CD8-positive, alpha-beta T cell (primary cell): ENCODE measurements at places on chromosomes 4 and X. TPM values are rescaled to one million over a fixed set of nuclear protein-coding genes. Genes with fewer than 3 reads are reported as not detected.

GRCh38 chr4:159369256-159369655 lies 266.4 kb downstream of the RAPGEF2 start:
- DNase-seq, result no peak

DNA sequence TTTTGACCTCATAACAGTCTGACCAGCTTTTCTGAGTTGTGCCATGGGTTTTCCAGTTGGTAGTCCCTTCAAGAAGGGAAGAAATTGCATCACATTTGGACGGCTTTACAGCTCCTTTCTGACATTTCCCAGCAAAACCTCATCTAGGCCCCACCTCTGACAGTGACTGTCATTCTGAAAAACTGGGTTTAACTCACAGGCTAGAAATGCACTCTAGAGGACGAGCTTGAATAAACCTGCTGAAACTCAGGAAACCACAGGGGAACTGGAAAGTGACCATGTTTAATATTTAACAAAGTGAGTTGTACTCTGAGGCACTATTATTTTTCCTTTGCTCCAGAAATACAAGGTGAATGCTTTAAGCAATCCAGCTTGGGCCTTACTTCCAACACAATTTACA lies 434.3 kb upstream of the RASGEF1B start:
- DNase-seq, result no peak

DNA sequence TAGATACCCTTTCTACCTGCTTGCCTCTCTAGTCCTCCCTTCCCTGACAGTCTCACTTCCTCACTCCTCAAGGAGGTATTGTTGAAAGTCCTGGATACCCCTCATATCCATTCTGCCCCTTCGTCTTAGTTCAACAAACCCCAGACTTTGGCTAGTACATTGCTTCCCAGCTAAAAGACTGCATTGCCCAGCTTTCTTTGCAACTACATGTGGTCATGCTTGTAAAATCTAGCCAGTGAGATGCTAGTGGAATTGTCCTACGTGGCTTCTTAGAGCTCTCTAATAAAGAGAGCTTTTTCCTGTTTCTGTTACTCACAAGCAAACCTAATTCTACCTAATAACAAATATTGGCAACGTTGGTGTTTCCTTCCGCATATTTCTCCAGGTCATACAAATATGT lies 237.9 kb upstream of the PSAPL1 start:
- DNase-seq, result no peak

DNA sequence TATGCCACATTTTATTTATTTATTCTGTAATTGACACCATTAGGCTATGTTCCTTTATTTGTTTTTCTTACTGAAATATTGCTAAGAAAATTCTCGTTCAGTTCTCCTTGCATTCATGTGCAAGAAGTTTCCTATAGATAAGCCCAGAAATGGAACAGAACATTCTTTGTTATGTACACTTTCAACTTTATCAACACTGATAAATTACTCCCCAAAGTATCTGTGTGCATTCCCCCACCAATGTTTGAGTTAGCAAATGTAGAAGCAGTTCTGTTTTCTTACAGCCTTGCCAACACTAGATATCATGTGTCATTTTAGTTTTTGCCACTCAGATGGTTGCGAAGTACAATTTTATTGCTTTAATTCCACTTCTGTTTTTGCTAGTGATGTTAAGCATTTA lies 166.4 kb upstream of the NPY2R start:
- DNase-seq, result no peak

DNA sequence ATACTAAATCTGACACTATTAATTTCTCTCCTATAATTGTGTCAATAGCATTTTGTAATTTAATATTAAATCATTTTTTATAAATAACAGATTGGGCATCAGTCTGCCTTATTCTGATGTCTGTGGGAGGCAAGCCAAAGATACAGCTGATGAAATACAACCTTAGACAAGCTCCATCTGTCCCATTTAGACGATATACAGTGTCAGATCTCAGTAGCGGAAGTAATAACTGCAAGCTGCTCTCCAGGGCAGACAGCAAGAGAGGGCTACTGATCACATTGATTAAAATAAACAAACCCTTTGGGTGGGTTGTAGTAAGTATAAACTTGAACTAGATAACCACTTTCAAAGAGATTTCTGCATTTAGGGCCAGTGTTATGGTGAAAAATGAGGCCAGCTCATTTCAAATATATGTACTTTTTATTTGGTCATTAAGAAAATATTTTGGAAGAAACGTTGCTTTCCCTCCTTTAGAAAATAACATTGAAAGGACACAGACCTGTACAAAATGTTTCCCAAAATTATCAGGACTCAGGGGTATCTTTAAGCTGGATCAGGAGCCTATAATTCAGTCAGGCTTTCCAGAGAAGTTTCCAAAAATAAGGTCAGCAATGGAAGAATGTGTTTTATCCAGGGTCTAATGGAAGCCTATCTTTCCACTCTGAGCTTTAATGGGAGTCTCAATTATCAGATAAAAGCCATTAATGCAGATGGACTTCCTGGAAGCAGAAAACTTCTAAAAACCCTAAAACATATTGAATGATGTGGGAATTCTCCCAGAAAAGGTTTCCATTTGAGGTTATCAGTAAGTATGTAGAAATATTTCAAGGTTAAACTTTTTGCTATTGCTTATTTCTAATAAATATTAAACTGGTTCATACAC lies 1028.8 kb upstream of the IGFBP7 start:
- DNase-seq, result no peak

GRCh38 chrX:2345562-2345961 lies 155.2 kb downstream of the DHRSX start:
- no peak for DNase-seq

GRCh38 chr4:95426455-95426854 lies 122.3 kb downstream of the UNC5C start:
- no peak for DNase-seq

GRCh38 chr4:131251321-131251720 lies 1897.8 kb upstream of the PCDH10 start:
- DNase-seq, result no peak

DNA sequence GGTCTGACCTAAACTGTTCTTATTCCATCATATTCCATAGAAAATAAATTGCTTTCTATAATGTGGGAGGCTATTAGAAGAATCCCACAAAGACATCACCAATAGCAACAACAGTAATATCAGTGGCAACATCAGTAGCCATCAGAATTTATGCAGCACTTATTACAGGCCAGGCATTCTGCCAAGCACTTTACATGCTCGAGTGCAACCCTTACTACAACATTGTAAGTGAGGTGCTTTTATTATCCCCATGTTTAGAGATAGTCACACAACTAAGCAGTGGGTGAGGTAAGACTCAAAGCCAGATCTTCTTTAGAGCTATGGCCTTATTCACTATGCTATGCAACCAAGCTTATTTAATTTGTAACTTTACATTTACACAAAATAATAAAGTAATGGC lies 317.1 kb upstream of the BMP3 start:
- no peak for DNase-seq

DNA sequence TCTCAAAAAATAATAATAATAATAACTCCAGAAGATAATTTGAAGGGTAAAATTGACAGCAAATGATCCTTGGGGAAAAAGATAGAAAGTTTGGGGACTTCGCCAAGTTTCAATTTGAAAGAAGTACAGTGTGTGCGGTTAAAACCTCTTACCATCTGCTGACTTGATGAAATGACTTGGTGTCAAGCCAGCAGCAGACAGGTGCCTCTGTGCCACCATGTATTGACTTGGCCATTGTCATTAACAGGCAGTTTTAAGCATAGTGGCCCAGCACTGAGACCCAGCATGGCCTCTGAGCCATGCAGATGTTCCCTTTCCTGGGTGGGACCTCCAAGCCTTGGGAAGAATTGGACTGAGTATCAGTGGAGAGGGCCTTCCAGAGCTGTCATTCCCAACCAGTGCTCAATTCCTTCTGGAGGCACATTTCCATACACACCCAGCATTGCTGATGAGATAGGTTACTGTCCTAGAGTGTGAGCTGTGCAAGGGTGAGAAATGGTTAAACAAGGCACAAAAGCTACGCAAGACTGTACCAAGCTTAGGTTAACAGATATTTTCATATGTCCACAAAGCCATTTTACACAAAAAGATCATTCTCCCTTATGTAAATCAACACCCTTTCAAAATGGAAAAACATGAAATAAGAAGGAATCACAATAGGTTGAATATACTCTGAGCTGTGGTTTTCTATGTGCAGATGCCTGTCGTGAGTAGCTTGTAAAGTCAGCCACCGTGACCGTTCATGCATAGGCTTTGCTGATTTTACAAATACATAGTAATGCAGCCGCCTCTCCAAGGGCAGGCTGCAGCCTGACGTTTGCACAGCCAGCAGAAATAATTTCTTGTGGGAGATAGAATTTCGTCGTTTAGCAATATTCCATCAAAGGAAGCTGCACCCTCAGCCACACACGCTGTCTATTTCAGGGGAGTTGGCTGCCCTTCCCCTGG lies 59.4 kb upstream of the FBXW7 start:
- no peak for DNase-seq

GRCh38 chr4:52780617-52781354 lies 29.6 kb upstream of the ERVMER34-1 start:
- DNase-seq, result no peak

- peak; percentile 84 for DNase-seq
These were observed 545 bp downstream of the DOCK11 start for GRCh38 chrX:118495958-118496762.

DNA sequence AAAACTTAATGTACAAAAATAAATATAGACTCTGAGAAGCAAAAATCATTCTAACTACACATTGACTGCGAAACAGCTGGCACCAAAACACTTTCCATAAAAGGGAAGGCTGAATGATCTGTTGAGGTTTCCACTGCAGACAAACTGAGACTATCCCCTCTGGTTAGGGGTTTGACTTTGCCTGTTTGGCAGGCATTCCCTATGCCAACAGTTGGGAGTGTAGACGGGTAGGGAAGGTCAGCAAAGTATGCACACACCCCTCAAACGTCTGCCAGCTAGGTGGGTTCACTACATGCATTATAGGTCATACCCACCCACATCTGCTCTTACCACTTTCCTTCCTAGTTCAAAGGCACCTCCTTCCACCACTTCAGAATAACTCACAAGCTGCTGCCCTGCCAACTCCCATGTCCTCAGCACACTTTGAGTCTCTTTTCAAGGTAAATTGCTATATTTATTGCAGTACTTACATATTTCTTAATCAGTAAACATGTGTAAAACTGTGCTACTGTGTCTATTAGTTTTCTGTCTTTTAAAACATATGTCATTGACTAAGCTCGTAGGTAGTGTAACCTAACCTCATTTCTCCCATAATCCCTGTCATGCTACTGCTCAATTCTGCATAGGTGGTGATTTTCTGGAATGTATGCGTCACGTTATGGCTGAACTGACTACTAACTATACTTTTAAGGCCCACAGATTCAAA lies 12.4 kb downstream of the CTSO start:
- DNase-seq, result no peak

DNA sequence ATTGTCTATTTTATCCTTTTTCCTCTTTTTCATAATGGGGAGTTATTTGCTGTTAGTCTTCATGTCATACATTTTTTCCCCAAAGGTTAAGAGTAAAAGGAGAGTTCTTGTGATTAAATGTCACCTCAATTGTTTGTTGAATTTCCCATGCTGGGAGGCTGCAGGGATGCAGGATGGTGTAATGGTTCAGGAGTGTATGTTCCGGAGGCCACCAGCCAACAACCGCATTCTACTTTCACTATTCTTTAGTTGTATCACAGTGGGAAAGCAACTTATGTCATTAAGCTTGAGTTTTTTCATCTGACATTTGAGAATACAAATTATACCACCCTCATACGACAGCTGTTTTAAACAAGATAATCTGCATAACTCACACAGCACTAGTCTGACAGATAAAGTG lies 15.4 kb downstream of the AFP start:
- no peak for DNase-seq

DNA sequence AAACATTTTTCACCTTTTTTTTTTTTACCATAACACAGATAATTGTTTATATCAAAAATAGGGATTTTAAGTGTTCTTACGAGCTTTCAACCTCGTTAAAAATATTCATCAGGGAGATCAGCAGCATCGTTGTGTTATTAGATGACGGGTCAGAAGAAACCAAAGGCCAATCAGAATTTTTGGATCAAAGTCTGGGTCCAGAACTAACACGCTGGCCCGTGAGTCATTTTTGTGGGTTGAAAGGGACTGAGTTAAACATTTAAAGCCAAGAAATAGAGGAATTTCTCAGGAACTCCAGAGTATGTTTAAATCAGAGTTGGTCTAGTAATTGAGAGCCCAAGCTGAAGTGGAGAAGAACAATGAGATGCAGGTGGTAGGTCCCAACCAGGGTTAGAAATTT lies 170.8 kb downstream of the TLL1 start:
- DNase-seq, result no peak

DNA sequence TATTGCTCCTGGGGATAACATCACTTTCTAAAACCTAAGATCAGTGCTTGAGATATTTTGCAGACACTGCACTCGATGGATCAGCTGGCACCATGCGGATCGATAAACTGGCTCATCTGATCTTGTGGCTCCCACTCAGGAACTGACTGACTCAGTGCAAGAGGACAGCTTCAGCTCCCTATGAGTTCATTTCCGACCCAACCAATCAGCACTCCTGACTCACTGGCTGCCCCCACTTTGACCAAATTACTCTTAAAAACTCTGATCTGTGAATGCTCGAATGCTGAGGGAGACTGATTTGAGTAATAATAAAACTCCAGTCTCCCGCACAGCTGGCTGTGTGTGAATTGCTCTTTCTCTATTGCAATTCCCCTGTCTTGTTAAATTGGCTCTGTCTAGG lies 110.1 kb downstream of the ANAPC4 start:
- no peak for DNase-seq

DNA sequence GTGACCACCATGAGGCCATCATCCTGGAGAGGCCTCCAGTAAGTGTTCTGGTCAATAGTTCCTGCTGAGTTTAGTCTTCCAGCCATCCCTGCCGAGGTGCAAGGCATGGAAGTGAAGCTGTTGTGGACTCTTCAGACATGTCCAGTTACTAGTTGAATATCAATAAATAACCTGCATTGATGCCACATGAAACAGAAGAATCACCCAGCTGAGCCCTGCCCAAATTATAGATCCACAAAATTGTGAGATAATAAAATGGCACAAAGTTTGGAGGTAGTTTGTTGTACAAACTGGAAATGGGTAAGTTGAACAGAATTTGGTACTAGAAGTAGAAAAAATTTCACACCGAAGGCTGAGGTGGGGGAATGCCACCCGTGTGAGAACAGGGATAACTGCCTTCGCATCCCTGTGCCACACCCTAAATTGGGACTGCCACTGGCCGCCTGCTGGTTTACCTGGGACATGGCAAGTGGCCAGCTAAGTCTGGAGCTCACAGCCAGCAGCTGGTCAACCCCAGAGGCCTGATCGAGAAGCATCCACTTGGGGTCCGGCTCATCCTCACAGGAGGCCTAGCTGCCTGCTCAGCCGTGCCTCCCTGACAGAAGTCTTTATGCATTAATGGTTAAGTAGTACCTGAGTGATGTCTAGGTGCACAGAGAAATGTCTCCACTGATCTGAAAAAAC lies 184.5 kb downstream of the SPRY1 start:
- no peak for DNase-seq

- no peak for DNase-seq
These were observed 1304.0 kb downstream of the FAM133A start for GRCh38 chrX:94977986-94978385.

GRCh38 chrX:130728208-130728607 lies 174.8 kb downstream of the ENOX2 start:
- DNase-seq, result no peak

The EDNRA gene
- total RNA-seq, result not detected

The FRMD7 gene
- not detected for total RNA-seq

The TLR6 gene
- total RNA-seq, result 0.60 TPM

The GK gene
- total RNA-seq, result 0.65 TPM

The NOX1 gene
- not detected for total RNA-seq

The TLR7 gene
- not detected for total RNA-seq

The PACRGL gene
- total RNA-seq, result 7.0 TPM

The CRMP1 gene
- total RNA-seq, result not detected

The GLOD5 gene
- total RNA-seq, result not detected

The NDNF gene
- not detected for total RNA-seq

The DCHS2 gene
- total RNA-seq, result not detected

The NPNT gene
- total RNA-seq, result not detected

The GIMD1 gene
- not detected for total RNA-seq

The CTBP1 gene
- 129 TPM for total RNA-seq
